ENCODE measurements at places on chromosomes 3 and 15.
A peak's percentile ranks its signal among the peaks of the same experiment; 100 is the strongest.

DNA sequence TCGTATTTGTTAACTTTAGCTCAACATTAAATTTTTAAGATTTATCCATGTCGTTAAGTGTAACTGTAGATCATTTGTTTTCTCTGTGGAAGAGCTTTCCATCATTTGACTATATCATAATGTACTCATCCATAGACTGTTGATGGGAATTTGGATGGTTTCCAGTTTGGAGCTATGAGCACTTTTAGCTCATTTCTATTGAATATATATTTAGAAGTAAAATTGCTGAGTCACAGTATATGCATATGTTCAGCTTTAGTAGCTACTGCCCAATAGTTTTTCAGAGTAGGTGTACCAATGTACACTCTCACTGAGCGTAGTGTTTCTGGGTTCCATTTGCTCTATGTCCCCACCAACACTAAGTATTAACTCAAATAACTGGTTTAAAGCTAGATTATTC is 263.0 kb downstream of the ULK4 start:
- DNase-seq = no peak

GRCh38 chr3:128073185-128073725 is 21.0 kb downstream of the SEC61A1 start:
- DNase-seq = no peak

DNA sequence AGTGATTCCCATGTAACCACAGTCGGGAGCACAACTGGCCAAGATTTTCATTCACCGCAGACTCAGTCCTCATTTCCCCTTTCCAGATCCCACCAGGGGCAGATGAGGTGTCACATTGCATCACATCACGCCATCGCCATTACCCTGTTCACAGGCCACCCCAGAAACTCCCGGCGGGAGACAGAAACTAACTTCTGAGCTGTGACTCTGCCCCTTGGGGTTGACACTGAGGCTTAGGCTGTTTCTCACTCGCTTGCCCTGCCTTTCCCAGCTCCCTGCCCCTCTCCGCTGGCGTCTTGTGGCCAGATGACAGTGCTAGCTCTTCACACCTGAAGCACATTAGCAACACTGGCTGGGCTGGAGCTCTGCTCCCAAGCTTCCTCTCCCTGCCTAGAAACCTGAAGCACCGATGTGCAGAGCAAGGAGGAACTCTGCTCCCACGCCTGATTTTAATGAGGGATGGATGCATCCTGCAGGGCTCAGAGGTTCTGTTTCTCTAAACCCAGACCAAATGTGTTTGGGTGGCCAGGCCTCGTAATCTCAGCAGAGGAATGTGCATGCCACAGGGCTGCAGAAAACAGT is 88.8 kb upstream of the CTDSPL start:
- DNase-seq = no peak

DNA sequence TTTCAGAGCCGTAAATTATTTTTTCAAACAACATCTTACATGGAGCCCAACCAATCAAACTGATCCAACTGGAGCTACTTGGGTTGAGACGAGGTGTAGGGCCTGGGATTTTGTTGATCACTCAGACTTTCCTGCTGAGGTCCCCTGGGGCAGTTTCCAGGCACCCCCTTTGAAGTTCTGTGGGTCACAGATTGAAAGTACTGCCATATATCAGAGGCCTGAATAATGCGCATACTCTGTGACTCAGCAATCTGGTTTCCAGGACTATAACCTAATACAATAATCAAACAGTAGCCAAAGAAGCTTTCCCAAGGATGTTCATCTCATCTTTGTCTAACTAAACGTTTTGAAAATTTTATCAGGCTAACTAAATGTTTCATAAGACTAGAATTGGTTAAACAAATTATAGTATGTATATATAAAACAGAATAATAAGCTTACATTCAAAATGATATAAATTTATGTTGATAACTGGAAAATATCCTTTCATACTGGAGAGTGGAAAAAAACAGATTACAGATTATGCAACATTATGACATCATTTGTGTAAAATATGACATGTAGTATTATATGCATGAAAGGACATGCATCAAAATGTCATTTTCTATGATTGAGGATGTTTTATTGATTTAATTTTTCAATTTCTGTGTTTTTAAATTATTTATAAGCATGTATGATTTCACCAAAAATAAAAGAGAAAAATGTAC is 617.1 kb downstream of the NTRK3 start:
- no peak for DNase-seq

- no peak for DNase-seq
These were observed 115.8 kb downstream of the LRIG1 start for GRCh38 chr3:66385066-66385465.

- no peak for DNase-seq
These were observed 22.6 kb upstream of the SLC7A14 start for GRCh38 chr3:170608475-170608874.

- DNase-seq = no peak
These were observed 90.4 kb upstream of the SLC2A2 start for GRCh38 chr3:171116824-171117395.

DNA sequence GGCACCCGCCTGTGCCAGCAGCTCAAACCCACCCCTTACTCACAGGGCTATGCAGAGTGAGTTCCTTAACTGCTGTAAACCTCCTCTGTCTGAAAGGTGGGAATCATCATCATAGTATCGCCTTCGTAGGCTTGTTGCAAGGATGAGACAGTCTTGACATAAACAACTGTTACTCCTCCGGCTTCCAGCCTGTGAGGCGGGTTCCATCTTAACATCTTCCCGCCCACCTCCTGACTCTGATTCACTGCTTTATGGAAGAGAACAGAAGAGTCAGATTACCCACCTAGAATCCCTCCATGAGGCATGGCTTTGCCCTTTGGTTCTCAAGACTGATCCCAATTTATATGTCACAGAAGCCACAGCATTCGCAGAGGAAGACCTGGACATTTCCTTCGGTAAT is 21.9 kb downstream of the POLR2M start:
- no peak for DNase-seq

DNA sequence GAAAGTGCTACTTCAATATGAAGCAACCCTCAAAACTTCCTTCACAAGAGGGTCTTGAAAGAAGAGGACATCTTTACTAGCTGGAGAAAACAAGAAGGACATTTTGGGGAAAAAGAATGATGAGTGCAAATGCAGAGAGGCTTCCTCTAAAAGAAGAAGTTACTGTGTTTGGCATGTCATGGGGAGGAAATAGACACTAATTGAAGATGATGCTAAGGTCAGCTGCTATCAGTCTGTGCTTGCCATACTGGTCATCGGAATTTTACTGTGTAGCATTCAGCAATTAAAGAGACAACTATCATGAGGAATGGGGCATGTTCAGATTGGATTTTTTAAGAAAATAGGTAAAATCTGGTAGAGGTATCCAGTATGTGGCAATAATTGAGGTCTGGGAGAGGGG is 60.0 kb downstream of the THRB start:
- no peak for DNase-seq

DNA sequence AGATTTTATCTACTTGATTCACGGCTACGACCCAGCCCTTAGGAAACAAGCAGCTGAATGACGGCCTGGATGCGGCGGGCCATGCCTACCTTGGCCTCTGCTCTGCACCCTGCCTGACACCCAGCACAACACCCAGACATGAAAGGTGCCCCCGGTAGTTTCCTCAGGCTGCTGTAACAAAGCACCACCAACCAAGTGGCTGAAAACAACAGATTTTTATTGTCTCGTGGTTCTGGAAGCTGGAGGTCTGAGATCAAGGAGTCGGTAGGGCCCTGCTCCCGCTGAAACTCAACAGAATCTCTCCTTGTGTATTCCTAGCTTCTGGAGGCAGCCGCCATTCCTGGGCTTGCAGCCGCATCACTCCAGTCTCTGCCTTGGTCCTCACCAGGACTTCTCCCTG is 111.7 kb downstream of the ADCY5 start:
- no peak for DNase-seq

DNA sequence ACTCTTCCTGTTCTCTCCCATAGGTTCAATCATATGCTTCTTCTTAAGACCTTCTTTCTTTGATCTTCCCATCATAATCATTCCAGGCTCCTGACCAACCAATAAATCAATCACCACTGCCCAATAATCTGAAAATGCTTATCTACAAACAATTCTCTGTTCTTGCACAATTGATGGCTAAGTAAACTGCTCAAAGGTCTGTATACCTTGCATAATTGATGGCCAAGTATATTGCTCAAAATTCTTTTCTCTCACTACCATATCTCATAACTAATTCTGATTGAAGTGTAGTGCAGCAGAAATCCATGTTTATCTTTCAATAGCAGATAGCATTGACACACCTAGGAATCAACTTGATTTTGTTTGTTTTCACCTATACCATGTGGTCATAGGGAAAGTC is 83.4 kb upstream of the EPHA6 start:
- no peak for DNase-seq

DNA sequence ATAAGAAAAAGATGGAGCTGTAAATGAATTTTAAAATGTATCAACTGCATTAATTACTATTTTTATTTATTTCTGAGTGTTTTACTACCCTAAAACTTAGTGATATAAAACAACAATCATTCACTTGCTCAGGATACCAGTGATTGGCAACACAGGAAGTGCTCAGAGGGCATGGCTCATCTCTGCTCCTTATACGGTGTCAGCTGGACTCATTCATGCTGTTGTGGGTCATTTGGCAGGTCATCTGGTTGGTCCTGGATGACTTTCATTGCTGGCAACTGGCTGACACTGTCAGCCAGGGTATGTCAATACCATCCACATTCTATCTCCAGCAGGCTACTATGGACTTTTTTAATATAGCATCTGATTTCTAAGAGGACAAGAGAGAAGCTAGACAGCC is 689.6 kb upstream of the NECTIN3 start:
- DNase-seq = no peak

DNA sequence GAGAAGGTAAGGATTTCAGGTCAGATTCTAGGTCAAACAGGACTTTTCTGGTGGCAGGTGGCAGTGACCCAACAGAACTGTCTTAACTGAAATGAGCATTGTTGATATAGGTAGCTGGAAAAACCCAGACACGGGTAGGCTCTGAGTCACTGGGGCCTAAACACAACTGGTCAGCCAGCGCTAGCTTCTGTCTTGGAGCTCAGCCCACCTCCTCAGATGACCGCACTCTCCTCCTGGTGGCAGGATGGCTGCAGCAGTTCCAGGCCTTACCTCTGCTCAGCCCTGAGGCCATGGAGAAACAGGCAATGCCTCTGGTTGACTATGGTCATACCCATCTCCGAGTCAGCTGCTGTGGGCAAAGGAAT is 61.1 kb upstream of the GATA2 start:
- no peak for DNase-seq

GRCh38 chr15:79519628-79520027 is 87.5 kb downstream of the MINAR1 start:
- no peak for DNase-seq

GRCh38 chr3:127694467-127695215 is 21.9 kb downstream of the ABTB1 start:
- DNase-seq = no peak

DNA sequence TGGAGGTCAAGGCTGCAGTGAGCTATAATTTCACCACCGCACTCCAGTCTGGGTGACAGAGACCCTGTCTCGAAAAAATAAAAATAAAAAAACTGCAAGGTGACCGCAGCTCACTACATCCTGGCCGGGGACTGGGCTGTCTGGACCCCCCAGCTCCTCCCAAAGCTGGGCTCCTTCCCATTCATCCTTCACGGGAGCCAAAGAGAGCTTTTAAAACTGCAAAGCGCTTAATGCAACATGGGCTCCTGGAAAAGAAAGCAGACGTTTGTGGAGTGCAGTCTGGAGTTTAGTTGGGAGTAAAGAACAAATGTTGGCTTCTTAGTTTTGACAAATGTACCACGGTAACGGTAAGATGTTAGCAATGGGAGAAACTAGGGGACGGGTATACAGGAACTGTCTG is 12.1 kb downstream of the PLXND1 start:
- no peak for DNase-seq

- DNase-seq = no peak
These were observed 702.8 kb downstream of the SI start for GRCh38 chr3:164375538-164375937.

DNA sequence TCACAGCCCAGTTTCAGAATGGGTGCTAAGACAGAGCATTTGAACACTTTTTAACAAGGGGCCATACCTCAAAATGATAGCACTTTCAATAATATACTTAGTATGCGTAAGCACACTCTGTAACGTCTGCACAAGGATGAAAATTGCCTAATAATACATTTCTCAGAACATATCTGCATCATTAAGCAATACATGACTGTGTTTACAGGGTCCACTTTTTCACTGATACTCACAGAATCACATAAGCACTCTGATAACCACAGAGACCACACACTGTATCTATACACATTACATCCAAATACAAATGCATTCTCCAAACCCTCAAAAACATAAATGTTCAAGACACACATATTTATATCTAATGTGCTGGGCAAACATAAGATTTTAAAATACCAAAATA is 79.8 kb downstream of the NR1I2 start:
- no peak for DNase-seq

DNA sequence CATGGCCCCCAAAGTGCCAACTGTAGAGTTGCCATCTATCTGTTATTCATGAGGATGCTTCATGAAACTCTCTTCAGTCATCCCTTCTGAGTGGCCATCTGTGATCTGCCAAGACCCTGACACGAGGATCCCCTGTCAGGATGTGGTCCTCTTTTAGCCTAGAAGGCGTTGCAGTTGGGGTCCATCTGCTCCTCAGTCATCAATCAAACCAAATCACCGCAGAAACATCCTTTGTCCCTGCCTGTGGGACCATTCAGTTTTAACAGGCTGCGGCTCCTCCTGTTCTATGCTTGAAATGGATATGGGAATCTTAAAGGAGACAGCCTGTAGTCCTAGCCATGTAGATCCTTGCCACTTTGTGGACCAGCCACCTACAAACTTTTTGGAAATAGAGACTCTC is 5.9 kb upstream of the RPS27L start:
- no peak for DNase-seq

- no peak for DNase-seq
These were observed 10.3 kb downstream of the CACNA2D2 start for GRCh38 chr3:50493086-50493485.

GRCh38 chr3:158050461-158050860 is 55.8 kb downstream of the SHOX2 start:
- no peak for DNase-seq

DNA sequence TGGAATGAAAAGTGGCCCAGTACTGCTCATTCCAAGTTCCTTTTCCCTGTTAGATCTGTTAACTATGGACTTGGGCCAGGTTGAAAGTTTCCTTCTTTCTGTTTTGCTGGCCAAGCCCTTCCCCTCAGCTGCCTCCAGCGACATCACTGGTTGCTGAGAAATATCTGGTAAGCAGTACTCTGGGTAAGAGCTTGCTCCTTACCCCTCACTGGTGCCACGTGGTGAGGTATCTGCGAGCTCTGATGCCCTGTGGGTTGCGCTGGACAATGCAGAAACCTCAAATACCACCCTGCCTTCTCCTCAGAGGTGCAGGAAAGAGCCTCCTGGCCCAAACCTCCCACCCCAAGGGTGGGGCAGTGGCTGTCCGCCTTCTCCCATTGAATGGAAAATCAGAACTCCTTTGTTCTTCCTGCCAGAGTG is 42.9 kb upstream of the APH1B start:
- no peak for DNase-seq

DNA sequence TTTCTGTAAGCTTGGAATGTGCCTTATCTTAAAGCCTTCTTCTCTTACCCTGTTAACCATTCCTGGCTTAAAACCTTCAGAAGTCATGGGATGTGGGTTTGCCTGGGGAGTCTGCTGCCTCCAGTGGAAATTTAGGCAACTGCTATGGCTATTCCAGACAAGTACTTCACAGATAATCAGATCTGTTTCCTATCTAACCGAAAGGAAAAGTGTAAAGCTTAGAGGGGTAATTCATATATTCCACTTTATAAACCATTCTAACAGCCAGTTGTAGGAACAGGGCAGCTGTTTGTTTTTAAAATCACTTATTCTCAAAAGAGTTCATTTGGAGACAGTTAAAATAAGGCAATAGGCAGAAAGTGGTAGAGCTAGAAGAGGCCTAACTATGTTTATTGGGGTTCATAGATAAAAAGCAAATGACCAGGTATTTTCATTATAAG is 219.9 kb downstream of the TCF12 start:
- DNase-seq = peak; percentile 16

Data from GM10248 (cell line).